ENCODE measurements at places on chromosomes 7 and 10. TPM values are rescaled to one million over a fixed set of nuclear protein-coding genes. Genes with fewer than 3 reads are reported as not detected.

Gene CFAP58
- 0.07 TPM for total RNA-seq

Gene FEZF1
- not detected for total RNA-seq

Gene ADCY1
- total RNA-seq, result 2.5 TPM

Gene NT5C3A
- total RNA-seq, result 41.4 TPM

Gene CCDC7
- 0.56 TPM for total RNA-seq

Gene ZNF316
- 13.5 TPM for total RNA-seq

Gene ASIC3
- total RNA-seq, result 11.6 TPM

Gene SPDYE1
- not detected for total RNA-seq

Gene CPN1
- total RNA-seq, result 0.16 TPM

Gene CYTH3
- total RNA-seq, result 23.9 TPM

Gene SERPINE1
- total RNA-seq, result 846 TPM

Gene TAS2R3
- total RNA-seq, result not detected

Gene LEP
- not detected for total RNA-seq

Gene EPO
- total RNA-seq, result not detected

Gene DGKB
- total RNA-seq, result not detected

Gene UPK3B
- total RNA-seq, result 20.2 TPM

Gene ANKRD2
- 4.2 TPM for total RNA-seq

Gene PRKCQ
- 4.2 TPM for total RNA-seq

Gene CUBN
- 0.25 TPM for total RNA-seq
